NCI-H2029 treated with DMSO at 0.1 percent for 48 hours (cell line): ENCODE measurements at places on chromosomes 3 and 15.
A peak's percentile ranks its signal among the peaks of the same experiment; 100 is the strongest.

DNA sequence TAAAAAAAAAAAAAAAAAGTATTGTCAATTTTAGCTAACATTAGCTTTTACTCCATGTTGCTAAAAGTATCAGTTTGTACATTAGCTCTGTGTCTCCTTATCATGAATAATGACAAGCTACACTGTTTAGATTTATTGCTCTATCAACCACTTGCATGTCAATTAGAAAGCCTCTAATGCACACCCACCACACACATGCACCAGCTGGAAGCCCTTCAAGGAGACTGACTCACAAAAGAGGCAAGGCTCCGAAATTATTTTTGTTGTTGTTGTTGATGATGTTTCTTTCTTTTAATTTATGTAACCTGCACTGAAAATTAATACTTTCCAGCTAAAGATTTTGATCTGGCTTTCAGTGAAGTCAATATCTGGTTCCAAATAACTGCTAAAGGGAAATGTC is 71.5 kb downstream of the ETFA start:
- DNase-seq = no peak

DNA sequence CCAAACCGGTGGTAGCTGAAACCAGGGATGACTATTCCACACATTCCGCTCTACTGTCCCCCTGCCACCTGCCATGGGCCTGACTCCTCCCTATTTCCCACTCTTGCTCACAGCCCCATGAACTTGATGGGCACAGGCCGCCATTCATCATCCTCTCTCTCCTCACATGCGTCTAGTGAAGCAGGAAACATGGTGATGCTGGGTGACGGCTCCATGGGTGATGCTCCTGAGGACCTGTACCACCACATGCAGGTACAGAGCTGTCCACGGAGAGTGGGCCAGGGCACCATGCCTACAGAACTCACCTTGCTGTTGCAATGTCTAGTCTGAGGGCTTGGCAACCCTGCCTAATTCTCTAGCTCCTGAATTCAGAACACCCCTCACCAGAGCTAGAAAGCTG is 23.3 kb upstream of the MANF start:
- DNase-seq = no peak

DNA sequence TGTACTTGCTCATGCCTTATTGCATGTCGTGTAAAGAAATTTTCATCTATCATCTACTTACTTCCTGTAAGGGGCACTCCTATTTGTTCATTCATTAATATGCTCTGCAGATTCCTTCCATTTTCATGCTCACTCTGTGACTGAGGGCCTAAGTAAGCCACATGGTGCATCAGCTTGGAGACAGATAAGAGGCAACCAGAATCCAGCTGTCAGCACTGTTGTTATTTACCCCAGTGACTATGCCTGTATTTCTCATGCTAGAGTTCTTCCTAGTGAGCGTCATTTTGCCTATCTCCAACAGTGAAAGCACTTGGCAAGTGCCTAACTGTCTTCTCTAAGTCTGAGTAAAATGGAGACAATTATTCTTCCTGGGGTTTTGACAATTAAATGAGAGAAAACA is 124.8 kb upstream of the ABI3BP start:
- DNase-seq = no peak

- no peak for DNase-seq
Measured at GRCh38 chr3:55453886-55454496, 33.1 kb downstream of the WNT5A start.

- no peak for DNase-seq
Measured at GRCh38 chr3:143831994-143832393, 16.3 kb downstream of the SLC9A9 start.

GRCh38 chr3:141006344-141006743 is 44.8 kb upstream of the SPSB4 start:
- peak; percentile 5 for DNase-seq

- DNase-seq = no peak
Measured at GRCh38 chr3:147380387-147380951, 25.9 kb downstream of the ZIC4 start.
